Fibroblast of the conjunctiva (primary cell): ENCODE measurements at places on chromosomes 5 and 9.

GRCh38 chr5:116419258-116419657 lies 155.4 kb downstream of the SEMA6A start:
- no peak for DNase-seq

GRCh38 chr5:100472091-100472490 lies 63.1 kb upstream of the FAM174A start:
- DNase-seq: no peak

DNA sequence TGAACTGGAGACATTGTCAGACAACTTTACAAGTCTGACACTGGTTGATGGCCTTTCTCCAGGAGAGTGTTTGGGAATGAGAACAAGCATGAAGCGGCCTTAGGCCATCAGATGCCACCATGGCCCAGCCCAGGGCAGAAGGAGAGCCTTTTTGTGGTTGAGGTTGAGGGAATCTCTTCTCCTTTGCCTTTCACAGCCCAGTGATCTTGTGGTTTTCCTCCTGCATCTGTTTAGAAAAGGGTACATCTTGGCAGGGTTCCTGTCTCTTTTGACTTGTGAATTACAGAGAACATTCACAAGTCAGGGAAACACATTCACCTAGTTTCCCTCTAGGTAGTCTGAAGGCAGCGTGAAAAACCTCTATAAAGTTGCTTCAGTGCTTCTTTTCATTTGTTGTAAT lies 27.5 kb downstream of the DMRT2 start:
- no peak for DNase-seq

DNA sequence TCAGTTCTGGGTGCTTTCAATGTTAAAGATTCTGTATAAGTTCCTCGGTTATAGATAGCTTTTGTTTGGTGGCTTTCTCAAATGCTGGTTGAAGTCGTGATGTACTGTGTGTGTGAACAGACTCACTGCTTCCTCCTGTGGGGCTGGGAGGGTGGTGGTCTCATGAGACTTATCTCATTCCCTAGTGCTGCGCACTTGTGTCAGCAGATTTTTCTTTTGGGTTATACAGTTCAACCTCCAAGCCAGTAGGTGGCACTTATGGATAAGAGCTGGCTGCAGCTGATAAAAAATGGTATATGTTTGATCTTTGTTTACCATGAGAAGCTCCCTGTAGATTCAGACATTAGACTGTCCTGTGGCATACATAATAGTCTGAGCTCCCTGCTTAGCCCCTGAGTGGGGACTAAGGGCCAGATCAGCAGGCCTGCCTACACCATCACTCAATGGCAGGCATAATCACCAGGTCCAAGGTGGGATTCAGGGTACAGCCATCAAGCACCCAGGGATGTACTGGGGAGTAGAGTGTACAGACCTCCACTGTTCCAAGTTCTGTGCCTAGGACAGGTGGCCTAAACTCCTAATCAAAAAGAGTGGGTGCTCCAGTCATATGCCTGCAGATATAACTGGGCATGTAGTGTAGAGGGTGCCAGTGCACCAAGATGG lies 174.2 kb downstream of the OXCT1 start:
- no peak for DNase-seq

- peak; percentile 46 for DNase-seq
Measured at GRCh38 chr5:138725153-138725817, 27.9 kb upstream of the CTNNA1 start.
